Esophagus muscularis mucosa (tissue), 4 donors: ENCODE measurements at places on chromosomes 12 and 14. TPM values are rescaled to one million over a fixed set of nuclear protein-coding genes. Genes with fewer than 3 reads are reported as not detected.

GRCh38 chr14:64720131-64720576, 15.9 kb downstream of the PLEKHG3 start:
- peak overlapping the region; percentile 79 for H3K27ac ChIP-seq
- peaks cover 100% of the 10 kb centered on the region for H3K4me1 ChIP-seq
- H3K36me3 ChIP-seq = no peaks in the 10 kb centered on the region
- no peak overlapping the region for H3K4me3 ChIP-seq
- H3K27me3 ChIP-seq = no peaks in the 10 kb centered on the region

DNA sequence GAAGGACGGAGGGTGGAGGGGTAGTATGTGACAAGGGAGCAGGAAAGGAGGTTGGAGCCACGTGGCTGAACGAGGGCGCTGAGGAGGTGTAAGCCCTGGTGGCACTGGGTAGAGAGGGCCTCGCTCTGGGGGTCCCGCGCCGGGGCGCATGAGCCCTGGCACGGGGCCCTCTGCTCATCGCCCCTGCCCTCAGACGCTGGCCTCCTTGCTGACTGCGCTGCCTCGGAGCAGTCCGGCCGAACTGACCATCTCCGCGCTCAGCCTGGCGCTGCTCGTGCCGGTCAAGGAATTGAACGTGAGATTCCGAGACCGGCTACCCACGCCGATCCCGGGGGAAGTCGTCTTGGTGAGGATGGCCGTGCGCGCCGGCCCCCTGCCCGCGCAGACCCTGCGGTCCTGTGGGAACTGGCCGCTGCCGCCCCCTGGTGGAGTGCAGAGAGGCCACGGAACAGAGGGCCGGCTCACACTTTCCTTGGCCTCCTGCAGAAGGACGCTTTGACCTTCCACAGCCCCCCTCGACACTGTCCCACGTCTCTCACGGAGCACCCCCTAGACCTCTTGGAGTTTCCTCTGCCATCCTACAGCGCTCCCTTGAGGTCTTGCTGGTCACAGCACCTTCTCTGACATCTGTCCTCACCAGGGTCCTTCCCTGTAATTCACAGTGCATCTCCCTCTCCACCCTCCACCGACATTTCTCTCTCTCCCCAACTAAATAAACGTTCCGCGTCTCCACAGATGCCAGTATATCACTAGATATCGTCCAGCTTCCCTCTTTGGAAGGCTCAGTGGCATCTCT, 10.5 kb downstream of the ARHGEF25 start:
- peak overlapping the region; percentile 59 for H3K4me3 ChIP-seq
- peaks cover 37% of the 10 kb centered on the region for H3K4me1 ChIP-seq
- peaks cover 4% of the 10 kb centered on the region for H3K27me3 ChIP-seq
- no peak overlapping the region for H3K27ac ChIP-seq

Gene OR6J1
- total RNA-seq = not detected

Gene TMEM19
- 9.6 TPM for total RNA-seq

Gene FOXA1
- not detected for total RNA-seq

Gene CLEC7A
- 1.7 TPM for total RNA-seq
